ENCODE measurements at places on chromosomes 7 and 10. TPM values are rescaled to one million over a fixed set of nuclear protein-coding genes. Genes with fewer than 3 reads are reported as not detected.

DNA sequence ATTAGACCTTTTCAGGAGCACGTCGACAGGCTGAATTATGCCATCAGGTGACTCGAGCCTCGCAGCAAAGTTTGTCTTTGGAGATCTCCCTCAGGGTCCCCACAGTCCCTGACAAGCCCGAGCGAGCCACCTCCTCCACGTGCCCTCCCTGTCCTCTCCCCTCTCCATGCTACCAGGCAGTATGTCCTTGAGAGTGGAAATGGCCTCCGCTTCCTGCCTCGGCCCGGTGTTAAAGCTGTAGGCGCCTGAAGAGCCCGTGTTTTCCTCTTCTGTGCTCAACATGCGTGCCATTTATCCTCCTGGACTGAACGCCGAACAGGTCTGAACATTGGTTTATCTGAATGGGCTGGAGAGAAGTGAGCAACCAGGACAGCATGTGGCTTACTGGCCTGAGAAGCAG is 82.6 kb downstream of the GPR26 start:
- H3K36me3 ChIP-seq = no peaks in the 10 kb centered on the region
- H3K4me1 ChIP-seq = no peaks in the 10 kb centered on the region
- no peak for DNase-seq
- H3K4me3 ChIP-seq = no peak overlapping the region

DNA sequence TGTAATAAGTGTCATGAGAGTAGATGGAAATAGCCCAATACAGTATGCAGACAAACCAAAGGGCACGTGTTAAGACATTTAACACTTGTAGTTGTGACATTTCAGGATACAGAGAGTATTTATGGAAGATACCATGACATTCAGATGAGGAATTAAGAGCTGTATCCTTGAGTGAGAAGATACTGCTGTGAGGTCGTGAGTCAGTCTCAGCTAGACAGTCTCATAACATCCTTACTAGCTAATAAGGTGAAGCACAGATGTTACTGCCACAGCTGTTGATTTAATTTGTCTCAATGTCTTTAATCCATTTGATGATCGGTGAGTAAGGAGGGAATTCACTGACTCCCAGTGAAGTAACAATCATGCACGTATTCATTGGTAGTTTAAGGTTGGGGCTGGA is 288.0 kb upstream of the AKR1E2 start:
- no peaks in the 10 kb centered on the region for H3K36me3 ChIP-seq
- H3K27me3 ChIP-seq = no peaks in the 10 kb centered on the region
- no peak overlapping the region for H3K4me3 ChIP-seq
- no peak overlapping the region for H3K27ac ChIP-seq
- H3K4me1 ChIP-seq = no peaks in the 10 kb centered on the region
- DNase-seq = no peak

DNA sequence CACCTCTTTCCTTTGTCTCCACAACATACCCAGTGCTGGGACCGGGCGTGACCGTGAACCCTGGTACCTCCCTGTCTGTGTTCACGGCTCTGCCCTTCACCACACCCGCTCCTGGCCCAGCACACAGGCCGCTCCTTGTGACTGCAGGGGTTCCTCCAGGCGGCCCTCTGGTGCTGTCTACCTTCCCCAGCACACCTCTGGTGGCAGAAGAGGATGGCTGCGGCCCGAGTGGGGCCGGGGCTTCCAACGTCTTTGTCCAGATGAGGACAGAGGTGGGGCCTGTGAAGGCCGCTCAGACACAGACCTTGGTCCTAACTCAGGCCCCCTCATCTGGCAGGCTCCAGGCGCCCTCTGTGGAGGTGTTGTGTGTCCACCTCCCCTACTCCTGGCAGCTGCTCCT is 55.4 kb upstream of the SGMS1 start:
- H3K27me3 ChIP-seq = no peaks in the 10 kb centered on the region
- no peak overlapping the region for H3K27ac ChIP-seq
- H3K4me3 ChIP-seq = no peak overlapping the region
- no peak for DNase-seq
- H3K4me1 ChIP-seq = no peaks in the 10 kb centered on the region

DNA sequence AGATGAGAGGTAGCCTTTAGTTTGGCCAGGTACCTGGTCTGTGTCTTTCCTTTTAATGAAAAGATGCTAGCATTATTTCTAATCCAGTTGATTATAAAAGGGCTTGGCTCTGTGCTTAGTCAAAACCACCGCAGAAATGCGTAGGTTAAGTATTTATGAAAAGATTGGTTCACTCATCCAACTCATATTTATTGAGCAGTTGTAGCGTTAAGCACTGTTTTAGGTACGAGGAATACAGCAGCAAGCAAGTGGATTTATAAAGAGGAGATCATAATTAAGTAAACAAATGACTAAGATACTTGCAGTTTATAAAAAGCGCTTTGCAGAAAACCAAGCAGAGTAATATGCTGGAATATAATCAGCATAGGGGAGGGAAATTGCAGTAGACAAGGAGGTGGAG is 129.8 kb downstream of the PPP1R17 start:
- H3K27me3 ChIP-seq = no peaks in the 10 kb centered on the region
- no peak overlapping the region for H3K4me3 ChIP-seq
- no peaks in the 10 kb centered on the region for H3K36me3 ChIP-seq

DNA sequence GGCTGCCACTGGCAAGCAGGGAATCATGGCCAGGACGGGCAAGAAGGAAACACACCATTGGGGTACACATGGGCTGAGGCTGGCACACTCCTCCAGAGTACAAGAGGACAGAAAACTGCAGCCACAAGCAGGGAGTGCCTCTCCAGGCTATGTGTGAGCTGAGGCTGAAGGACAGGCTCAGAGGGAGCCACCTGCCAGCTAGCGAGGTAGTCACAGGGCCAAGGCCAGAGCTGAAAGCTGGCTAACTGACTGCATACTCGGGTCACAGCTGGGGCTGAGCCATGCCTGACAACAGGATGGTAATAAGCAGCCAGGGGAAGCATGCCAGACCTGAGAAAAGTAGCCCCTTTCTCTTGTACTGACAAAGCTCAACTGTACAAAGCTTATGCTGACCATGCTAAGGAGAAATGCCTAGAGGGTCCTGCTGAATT is 52.0 kb downstream of the KIF5B start:
- no peak for DNase-seq
- H3K4me3 ChIP-seq = no peak overlapping the region
- H3K27me3 ChIP-seq = no peaks in the 10 kb centered on the region
- H3K27ac ChIP-seq = no peak overlapping the region
- no peaks in the 10 kb centered on the region for H3K36me3 ChIP-seq
- no peaks in the 10 kb centered on the region for H3K4me1 ChIP-seq

DNA sequence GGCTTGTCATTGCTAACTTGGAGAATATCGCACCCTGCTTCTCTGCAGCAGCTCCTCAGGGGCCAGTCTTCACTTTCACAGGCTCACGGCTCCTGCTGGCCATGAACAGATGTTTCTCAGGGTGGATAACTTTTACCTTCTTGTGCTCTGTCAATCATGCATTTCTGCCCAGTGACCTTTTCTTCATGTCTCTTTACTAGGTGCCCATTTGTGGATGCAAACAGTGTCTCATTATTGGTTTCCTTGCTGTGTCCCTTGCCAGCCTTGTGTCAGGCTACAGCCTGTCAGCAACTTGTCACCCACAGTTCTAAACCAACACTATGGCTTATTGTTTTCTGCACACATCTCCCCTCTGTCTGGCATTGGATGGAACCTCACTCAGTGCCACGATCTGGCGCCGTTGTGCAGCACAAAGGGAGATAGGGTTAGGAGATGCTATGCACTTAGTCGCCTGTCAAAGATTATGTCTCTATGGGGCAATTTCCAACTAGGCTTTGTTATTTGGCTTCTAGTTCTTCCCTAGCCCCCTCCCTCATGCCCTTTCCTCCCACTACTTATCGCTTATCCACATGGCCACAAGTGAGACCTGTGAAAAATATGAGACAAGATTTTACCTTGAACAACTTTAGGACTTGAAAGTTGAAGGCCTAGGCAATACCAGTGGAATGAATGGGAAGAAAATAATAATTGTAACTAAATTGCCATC is 45.7 kb upstream of the NXPH1 start:
- H3K36me3 ChIP-seq = no peaks in the 10 kb centered on the region
- H3K27ac ChIP-seq = no peak overlapping the region
- no peaks in the 10 kb centered on the region for H3K4me1 ChIP-seq
- peak; percentile 55 for DNase-seq
- no peak overlapping the region for H3K4me3 ChIP-seq
- no peaks in the 10 kb centered on the region for H3K27me3 ChIP-seq

DNA sequence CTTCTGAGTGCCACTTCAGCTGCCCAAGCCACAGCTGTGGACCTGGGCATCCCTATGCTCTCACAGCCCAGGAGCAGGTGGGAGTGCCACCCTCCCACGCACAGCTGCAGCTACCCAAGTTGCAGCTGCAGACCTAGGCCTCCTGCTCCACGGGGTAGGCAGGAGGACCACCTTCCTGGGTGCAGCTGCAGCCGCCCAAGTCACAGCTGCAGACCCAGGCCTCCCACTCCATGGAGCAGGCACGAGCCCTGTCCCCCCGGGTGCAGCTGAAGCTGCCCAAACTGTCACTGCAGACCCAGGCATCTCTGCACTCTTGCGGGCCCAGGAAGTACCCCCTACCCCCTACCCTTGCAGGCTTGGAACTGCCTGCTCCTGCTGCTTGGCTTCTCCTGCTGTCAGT is 260.2 kb downstream of the XPNPEP1 start:
- no peaks in the 10 kb centered on the region for H3K27me3 ChIP-seq
- no peaks in the 10 kb centered on the region for H3K4me1 ChIP-seq
- no peak overlapping the region for H3K27ac ChIP-seq
- no peaks in the 10 kb centered on the region for H3K36me3 ChIP-seq

The ATRNL1 gene
- 2.4 TPM for polyA plus RNA-seq

Data from kidney (tissue), 22 donors.